ENCODE measurements at places on chromosomes 6 and 20.

DNA sequence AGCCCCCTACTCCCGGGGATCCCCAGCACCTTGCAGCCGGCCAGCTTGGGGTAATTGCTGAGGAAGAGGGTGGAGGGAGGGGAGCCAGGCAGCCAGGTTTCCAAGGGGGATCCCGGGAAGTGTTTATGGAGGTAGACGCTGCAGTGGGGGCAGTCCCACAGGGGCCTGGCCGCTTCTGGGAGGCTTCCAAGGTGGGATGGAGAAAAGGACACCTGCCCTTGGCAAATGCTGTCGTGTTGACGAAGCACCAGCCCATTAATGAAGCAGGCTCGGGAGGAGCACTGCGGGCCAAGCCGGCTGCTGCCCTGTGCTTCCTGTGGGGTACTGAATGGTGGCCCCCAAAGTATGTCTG, 82.4 kb downstream of the TMEM242 start:
- DNase-seq = no peak

DNA sequence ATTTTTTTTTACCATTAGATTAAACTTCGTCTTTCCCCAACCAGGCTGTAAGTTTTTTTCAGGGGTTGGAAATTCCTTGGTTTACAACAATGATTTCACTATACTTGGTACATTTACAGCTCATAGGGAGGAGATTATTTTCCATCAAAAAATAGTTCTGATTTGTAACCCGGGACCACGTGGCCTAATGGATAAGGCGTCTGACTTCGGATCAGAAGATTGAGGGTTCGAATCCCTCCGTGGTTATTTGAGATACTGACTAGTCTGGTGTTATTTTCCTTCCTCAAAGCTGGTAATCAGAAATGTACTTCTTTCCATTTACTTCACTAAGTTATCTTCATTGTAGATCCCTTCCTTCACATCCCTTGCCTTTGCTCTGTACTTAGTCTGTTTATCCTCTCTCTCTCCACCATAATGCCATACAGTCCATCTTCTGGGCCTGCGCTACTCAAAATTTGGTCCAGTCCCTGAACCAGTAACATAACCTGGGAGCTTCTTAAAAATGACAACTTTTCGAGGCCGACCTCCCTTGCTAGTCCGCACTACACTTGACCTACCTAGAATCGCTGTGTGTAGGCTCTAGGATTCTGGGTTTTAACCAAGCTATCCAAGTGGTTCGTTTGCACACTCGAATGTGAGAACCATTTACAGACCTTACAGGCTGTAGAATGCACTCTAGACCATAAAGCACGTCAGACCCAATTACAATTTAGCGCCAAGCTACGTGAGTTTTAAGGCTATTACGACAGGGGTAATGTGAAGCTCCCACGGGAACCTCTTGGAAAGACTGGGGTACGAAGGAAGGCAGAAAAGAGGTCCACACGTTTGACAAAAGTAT, 42.1 kb upstream of the BTN3A2 start:
- DNase-seq = no peak

DNA sequence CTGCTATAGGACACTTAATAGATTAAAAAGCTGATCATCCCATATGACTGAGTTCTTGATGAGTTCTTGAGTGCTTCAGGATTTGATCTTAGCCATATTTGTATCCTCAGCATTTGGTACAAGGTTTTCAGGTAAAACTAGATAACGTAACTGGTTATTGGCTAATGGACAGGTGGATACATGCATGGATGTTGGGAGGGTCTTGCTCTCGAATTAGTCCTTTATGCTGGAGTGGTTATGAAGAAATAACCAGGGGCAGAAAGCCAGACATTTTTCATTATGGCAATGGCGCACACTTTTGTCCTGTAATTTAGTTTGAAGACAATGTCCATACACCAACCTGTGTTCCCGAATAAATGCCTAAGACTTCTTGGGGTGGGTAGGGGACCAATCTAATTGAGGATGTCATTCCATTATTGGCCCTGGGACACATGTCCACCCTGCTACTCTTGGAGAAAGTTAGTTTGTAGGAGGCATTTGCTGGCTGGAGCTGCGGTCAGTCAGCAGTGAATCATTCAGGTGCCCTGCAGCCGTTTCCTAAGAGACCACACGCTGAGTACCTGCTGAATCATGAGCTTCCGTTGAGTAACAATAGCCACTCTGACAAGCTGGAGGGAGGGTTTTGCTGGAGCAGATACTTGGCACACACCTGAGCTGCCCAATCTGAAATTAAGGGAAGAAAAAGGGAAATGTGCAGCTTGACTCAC, 194.4 kb downstream of the FOXA2 start:
- DNase-seq = no peak

- DNase-seq = no peak
Measured at GRCh38 chr20:2333821-2334220, 38.0 kb downstream of the TGM3 start.

GRCh38 chr6:136860043-136860442, 37.7 kb downstream of the PEX7 start:
- DNase-seq = no peak

DNA sequence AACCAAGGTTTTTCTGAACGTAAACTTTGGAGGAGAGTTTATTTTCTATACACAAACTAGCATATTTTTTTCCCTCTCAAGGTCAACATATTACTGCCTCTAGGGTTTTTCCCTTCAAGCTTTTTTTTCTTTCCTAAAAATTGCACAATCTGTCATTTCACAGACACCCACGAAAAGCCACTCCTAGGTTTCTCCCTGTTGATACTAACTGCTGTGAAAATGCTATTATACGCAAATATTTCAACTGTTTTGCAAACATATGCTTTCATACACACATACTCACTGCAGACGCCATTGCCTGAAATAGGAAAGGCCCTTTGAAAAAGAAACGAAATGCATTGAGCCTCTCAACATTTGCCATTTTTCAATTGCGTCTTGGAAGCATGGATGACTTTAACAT, 333.0 kb downstream of the CD83 start:
- DNase-seq = no peak

GRCh38 chr6:76004202-76004601, 68.3 kb downstream of the IMPG1 start:
- DNase-seq = no peak

GRCh38 chr6:42411406-42411805, 40.3 kb downstream of the TRERF1 start:
- no peak for DNase-seq

- DNase-seq = no peak
Measured at GRCh38 chr6:13877051-13877450, 47.7 kb upstream of the RNF182 start.

DNA sequence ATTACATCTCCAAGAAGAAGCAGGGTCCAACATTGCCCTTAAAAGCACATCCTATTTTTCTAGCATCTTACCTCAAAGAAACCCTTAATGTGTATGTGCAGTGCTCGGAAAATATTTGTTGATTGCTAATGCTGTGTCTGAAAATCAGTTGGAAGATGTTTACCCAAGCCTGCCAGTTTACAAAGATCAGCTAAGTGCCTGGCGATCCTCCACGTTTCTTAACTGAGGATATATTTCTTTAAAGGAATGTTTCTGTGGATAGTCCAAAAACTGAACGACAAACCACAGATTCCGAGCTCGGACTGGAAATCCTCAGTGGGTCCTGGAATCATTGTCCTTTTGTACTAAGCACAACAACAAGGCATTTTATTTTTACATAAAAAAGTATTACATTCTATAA, 595.7 kb upstream of the ARID1B start:
- DNase-seq = no peak

GRCh38 chr6:105753207-105753606, 332.9 kb upstream of the PRDM1 start:
- DNase-seq = no peak

All from stimulated activated CD8-positive, alpha-beta memory T cell treated with anti-CD3 and anti-CD28 coated beads, Interleukin-2, amount 100 ng/mL, for 48 hours (primary cell).